Esophagus muscularis mucosa (tissue), 4 donors: ENCODE measurements at places on chromosomes 4 and X. TPM values are rescaled to one million over a fixed set of nuclear protein-coding genes. Genes with fewer than 3 reads are reported as not detected.

DNA sequence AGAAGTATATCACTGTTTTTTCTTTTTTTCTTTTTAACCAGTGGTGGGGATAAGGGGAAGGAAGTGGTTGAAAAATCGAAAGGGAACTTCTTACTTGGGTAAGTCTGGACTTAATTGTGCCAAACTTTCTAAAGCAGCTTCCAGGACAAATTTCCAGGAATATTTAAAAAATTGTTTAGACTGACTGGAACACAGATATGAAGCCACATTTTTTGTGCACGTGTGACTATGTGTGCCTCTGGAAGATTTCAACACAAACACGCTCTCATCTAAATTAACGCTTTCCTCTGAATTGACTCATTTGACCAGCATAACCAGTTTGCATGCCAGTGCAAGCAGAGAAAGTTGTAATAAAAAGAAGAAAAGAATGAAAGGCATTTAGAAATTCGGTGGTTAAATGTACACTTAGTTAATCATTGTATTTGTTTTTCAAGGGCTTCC lies 18.8 kb upstream of the YTHDC1 start:
- no peaks in the 10 kb centered on the region for H3K27me3 ChIP-seq
- no peak for DNase-seq
- no peaks in the 10 kb centered on the region for H3K36me3 ChIP-seq
- H3K4me3 ChIP-seq: no peak overlapping the region
- H3K4me1 ChIP-seq: peaks cover 5% of the 10 kb centered on the region

DNA sequence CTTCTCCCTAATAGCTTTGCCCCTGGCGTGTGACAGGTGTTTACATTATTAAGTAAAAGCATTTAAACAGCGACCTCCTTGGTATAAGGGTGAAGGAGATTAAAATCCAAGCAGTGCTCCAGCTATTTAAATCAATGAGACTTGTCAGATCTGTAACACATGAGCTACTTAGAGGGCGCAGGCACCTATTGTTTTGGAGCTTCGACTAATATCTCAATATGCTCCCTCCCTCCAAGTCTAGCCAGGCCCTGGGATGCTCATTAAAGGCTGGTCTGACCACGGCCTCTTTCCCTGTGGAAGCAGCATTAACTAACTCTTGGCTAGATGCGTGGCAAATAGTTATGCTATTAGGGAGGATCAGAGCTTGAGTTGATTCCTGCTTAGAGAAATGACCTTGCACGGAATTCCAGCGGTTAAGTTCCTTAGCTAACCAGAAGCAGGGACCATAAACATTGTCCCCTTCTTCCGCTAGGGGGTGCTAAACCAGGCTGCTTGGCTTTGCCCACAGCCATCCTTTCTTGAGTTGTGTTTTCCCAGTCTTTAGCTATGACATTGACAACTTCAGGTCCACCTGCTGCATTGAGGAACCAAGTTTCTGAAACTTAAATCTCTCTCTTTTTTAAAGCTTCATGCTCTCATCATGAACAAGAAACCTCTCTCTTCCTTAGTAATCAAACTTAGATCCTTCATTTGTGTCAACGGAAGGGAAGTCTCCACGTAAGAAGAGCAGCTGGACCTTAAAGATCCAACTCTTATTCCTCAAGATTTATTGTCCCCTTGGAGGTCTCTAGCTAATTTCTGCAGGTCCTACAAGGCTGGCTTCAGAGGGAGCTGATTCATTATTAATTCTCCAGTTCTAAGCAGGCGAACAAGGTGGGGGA lies 80.7 kb upstream of the IGFBP7 start:
- no peaks in the 10 kb centered on the region for H3K27me3 ChIP-seq
- no peak for DNase-seq
- peak overlapping the region; percentile 40 for H3K27ac ChIP-seq
- no peak overlapping the region for H3K4me3 ChIP-seq
- peaks cover 18% of the 10 kb centered on the region for H3K4me1 ChIP-seq
- no peaks in the 10 kb centered on the region for H3K36me3 ChIP-seq

GRCh38 chr4:34046580-34046979 lies 2197.7 kb downstream of the ARAP2 start:
- no peak for DNase-seq
- H3K27me3 ChIP-seq: no peaks in the 10 kb centered on the region
- H3K27ac ChIP-seq: no peak overlapping the region
- H3K4me1 ChIP-seq: no peaks in the 10 kb centered on the region
- no peaks in the 10 kb centered on the region for H3K36me3 ChIP-seq

- H3K27me3 ChIP-seq: no peaks in the 10 kb centered on the region
- no peaks in the 10 kb centered on the region for H3K36me3 ChIP-seq
- no peaks in the 10 kb centered on the region for H3K4me1 ChIP-seq
- H3K27ac ChIP-seq: no peak overlapping the region
- no peak for DNase-seq
- H3K4me3 ChIP-seq: no peak overlapping the region
Measured at GRCh38 chr4:71691416-71692073, 92.3 kb downstream of the GC start.

DNA sequence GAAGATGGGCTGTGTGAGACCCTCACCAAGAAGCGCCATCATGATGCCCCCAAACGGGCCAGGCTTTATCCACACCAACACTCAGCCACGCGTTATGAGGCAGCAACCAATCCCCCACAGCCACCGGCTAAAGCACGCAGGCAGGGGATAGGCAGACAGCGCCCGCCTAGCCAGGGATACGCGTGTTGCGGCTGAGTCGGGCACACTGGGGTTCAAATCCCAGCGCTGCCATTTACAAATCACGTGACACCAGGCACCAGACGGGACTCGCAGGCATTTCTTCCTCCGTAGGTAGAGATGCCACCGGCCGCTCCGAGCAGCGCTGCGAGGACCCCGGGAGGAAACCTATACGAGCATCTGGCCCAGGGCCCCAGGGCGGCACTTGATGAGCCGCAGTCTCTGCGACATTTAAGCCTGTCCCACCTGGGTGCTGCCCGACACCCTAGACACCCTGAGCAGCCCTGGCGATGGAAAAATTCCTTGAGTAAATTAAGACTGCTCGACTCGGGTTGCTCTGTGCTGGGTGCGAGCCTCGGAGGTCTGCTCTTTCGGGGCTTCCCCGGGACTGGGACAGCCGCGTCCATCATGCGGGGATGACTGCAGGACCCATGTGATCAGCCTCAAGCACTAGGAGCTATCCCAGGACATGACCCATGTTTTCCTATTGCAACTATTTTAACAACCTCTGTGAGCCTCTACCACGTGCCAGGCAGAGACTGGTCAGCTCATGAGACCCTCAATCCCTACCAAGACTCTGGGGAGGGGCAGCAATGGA lies 6.3 kb downstream of the ABLIM2 start:
- DNase-seq: no peak
- H3K36me3 ChIP-seq: no peaks in the 10 kb centered on the region
- H3K4me3 ChIP-seq: no peak overlapping the region
- H3K27ac ChIP-seq: no peak overlapping the region

GRCh38 chr4:1049591-1049905 lies 38.1 kb downstream of the FGFRL1 start:
- H3K36me3 ChIP-seq: no peaks in the 10 kb centered on the region
- H3K4me3 ChIP-seq: no peak overlapping the region
- H3K27me3 ChIP-seq: peaks cover 32% of the 10 kb centered on the region
- H3K27ac ChIP-seq: no peak overlapping the region
- H3K4me1 ChIP-seq: peaks cover 31% of the 10 kb centered on the region

- DNase-seq: no peak
- H3K27ac ChIP-seq: no peak overlapping the region
- H3K4me1 ChIP-seq: no peaks in the 10 kb centered on the region
- no peaks in the 10 kb centered on the region for H3K27me3 ChIP-seq
Measured at GRCh38 chr4:3792813-3793212, 26.6 kb downstream of the ADRA2C start.

- no peaks in the 10 kb centered on the region for H3K27me3 ChIP-seq
- no peak for DNase-seq
- no peak overlapping the region for H3K4me3 ChIP-seq
- H3K36me3 ChIP-seq: no peaks in the 10 kb centered on the region
Measured at GRCh38 chrX:110159865-110160264, 157.0 kb downstream of the TMEM164 start.

- no peak for DNase-seq
- H3K36me3 ChIP-seq: no peaks in the 10 kb centered on the region
- no peaks in the 10 kb centered on the region for H3K4me1 ChIP-seq
- no peaks in the 10 kb centered on the region for H3K27me3 ChIP-seq
- H3K27ac ChIP-seq: no peak overlapping the region
Measured at GRCh38 chrX:112738347-112739033, 58.8 kb upstream of the LHFPL1 start.

GRCh38 chrX:21883258-21883657 lies 27.5 kb downstream of the YY2 start:
- no peak overlapping the region for H3K27ac ChIP-seq
- no peaks in the 10 kb centered on the region for H3K36me3 ChIP-seq
- DNase-seq: no peak

DNA sequence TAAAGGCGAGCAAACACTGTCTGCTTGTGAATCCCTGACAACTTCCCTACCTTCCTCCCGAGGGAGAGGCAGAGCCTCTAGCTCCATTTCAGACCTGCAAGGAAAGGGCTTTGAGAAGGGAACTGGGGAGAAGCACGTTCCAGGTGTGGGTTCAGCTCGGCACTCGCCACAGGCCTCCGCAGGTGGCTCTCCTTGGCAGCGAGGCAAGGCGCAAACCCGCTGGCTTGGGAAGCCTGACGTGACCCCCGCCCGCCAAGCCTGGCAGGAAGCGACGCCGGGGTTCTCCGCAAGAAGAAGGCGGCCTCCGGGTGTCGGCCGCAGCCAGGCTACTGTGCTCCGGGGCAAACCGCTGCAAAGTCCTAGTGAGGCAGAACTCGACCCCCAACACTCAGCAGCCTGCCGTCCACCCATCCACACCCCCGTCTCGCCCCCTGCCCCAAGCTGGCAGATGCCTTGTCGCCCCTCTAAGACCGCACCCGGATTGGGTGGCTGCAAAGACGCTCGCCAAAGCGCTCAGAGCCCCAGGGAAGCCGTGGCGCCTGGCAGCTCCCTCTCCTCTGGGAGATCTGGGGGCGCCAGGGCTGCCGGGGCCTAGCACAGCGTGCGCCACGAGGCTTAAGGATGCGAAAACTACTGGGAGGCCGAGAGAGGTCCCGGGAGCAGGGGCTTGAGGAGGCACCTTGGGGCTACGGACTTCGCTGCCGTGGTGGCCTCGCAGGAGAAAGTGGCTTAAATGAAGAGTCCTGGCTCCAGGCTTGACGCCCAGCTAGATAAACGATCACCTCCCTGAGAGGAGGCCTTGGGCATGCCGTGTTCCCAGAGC lies 21.8 kb downstream of the NKX3-2 start:
- no peak overlapping the region for H3K27ac ChIP-seq
- H3K4me1 ChIP-seq: peaks cover 15% of the 10 kb centered on the region
- DNase-seq: no peak
- peak overlapping the region; percentile 4 for H3K4me3 ChIP-seq

DNA sequence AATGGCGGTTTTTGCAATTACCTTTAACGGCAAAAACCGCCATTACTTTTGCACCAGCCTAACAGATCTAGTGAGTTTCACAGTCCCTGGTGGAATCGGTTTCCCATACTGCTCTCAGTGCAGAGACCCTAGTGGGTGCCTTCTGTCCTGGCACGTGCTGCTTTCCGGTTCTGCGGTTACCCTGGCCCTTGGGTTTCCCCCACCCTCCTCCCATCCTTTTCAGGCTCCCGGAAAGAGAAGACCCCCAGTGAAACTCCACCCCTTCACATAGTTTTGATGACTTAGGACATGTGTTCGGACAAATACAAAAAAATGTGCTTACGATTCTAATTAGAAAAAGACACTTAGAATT lies 36.9 kb downstream of the NLGN3 start:
- no peaks in the 10 kb centered on the region for H3K36me3 ChIP-seq
- H3K4me3 ChIP-seq: peak overlapping the region; percentile 55
- no peak for DNase-seq
- H3K27me3 ChIP-seq: no peaks in the 10 kb centered on the region
- H3K27ac ChIP-seq: peak overlapping the region; percentile 88

DNA sequence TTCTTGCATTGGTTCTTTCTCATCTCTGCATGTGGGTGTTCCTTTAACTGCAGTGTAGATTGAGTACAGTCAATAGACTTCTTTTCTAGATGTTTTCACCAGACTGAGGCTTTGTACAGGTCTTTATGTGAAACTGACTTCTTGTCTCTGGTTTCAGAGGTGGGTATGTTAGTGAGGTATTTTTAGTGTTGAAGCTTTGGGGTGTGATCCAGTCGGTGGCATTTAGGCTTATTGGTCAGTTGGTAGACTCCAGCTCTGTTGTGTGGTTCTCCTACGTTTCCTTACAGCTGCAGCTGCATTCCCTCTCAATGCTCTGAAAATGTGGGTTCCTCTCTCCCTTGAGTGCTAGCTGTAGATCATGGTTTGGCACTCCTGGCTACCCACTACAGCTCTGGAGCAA lies 21.3 kb upstream of the AMBN start:
- H3K27me3 ChIP-seq: no peaks in the 10 kb centered on the region
- no peak for DNase-seq
- no peak overlapping the region for H3K4me3 ChIP-seq
- H3K27ac ChIP-seq: no peak overlapping the region
- no peaks in the 10 kb centered on the region for H3K4me1 ChIP-seq
- no peaks in the 10 kb centered on the region for H3K36me3 ChIP-seq

- no peak overlapping the region for H3K27ac ChIP-seq
Measured at GRCh38 chr4:173748353-173748752, 218.3 kb upstream of the HAND2 start.

DNA sequence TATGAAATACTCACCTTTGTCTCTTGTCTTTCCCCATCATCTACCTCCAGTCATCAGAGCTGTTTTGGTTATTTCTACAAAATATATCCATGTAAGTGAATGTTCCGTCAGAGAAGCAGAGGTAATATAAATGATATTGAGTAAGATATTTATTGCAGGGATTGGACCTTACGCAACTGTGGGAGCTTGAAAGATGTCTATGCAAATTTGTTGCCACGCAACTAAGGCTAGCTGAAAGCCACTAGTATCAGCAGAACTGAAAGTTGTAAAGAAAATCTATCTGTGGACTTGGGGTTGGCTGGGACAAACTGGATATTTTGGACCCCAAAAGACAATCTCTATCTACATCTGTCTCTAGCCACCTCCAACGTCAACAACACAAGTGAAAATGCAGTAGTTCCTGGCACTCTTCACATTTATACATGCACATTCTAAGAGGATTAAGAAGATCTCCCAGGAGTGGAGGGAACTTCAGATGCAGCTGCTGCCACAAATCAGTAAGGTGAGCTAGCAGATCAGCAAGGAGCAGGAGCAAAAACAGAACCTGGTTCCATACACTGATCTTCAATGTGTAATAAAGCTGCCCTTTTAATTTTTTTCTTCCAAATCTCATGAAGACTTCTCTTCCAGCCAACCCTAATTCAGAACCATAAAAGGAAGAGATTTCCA lies 8.5 kb upstream of the CCSER1 start:
- H3K36me3 ChIP-seq: no peaks in the 10 kb centered on the region
- H3K27ac ChIP-seq: no peak overlapping the region
- no peaks in the 10 kb centered on the region for H3K27me3 ChIP-seq
- DNase-seq: no peak

DNA sequence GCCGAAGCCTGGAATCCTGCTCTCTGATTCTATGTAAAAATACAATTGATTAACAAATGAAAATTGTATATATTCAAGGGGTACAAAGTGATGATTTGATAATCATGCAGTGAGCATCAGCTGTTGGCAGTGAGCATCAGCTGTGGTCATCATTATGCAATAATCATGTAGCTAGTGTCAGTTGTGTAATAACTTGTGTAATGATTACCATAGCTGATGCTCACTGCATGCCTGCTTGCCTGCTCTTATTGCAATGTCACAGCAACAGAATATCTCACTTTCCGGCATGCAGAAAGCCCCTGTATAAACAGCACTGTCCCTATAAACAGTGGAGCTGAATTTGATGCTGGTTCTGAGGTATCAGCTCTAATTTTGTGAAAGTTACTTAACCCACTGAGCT lies 46.8 kb downstream of the SULT1B1 start:
- no peaks in the 10 kb centered on the region for H3K4me1 ChIP-seq
- no peaks in the 10 kb centered on the region for H3K36me3 ChIP-seq
- H3K4me3 ChIP-seq: no peak overlapping the region
- DNase-seq: no peak

The GLRA2 gene
- total RNA-seq: not detected

The SLBP gene
- 43.6 TPM for total RNA-seq

The KLKB1 gene
- 0.45 TPM for total RNA-seq

The CCDC120 gene
- 5.1 TPM for total RNA-seq
